NCI-H1436 (cell line): ENCODE measurements at places on chromosomes 6 and 20.

- no peak for DNase-seq
Measured at GRCh38 chr20:56417911-56418310, 5.9 kb downstream of the CASS4 start.

GRCh38 chr20:9143926-9144325 is 75.0 kb downstream of the PLCB4 start:
- DNase-seq = no peak

DNA sequence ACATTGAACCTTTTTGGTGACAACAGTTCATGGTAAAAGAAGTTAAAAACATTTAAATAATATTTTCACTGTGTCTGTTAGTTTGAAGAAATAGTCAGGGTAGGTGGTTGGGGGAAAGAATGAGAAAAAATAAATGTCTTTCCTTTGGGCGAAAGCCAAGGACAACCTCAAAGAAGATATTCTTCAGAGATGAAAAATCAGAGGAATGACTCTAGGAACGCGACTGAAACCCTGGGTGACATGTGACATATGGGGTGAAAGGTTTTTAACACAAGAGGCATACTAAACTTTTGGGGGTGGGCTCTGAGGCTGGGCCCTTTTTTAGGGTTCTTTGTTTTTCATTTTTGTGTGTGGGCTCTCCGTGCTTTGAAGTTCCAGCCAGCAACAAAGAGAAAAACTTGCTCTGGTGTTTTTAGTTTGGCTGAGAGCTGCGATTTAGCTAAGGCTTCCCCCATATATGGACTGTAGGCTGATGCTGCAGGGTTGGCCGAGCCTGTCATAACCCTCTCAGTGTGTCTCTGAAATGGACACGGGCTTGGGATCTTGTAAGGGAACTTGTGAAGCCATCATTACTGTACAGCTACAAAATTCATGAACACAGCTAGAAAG is 610.1 kb upstream of the ARID1B start:
- no peak for DNase-seq

DNA sequence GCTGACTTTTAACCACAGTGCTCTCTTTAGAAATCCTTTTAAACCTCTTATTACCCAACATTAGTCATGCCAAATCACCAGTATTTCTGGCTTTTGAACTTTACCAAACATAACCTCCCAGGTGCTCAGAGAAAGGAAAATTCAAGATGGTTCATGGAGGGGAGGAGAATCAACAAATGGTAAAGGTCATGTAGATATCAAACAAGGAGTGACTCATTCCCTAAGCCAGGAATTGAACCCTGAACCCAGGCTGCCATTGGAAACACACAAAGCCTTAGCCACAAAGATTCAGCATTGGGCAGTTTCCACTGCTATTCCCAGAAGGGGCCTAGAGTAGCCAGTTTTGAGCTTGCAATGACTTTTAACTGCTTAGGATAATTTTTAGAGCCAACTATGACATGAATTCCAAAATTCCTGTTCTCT is 21.6 kb upstream of the ENTPD6 start:
- DNase-seq = no peak

DNA sequence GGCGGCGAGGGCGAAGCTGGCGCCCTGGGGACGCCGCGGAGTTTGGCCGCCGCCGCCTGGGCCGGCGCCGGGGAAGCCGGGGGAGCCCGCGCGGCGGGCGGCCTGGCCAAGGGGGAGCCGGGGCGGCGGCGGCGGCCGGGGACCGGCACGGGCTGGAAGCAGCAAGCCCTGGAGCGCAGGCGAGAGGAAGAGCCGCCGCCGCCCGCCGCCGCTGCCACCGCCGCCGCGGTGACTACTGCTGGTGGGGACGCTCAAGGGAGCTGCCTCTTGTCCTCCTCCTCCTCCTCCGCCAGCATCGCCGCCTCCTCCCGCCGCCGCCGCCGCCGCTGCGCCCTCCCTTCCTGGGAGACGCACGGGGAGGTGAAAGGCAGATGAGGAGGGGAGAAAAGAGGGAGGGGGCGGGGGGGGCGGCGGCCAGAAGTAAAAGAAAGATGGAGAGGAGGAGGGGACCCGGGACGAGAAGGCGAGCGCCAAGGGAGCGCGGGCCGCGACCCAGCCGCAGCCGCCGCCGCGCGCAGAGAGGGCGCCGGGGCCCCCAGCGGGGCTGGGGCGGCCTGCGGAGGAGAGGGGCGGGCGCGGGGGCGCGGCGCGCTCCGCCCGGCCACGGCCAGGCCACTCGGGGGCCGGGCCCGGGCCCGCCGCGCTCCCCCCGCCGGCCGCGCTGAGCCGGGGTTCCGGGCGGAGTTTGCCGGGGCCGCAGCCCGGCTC is 846 bp downstream of the PDE10A start:
- no peak for DNase-seq

GRCh38 chr6:113854531-113855499 is 2.3 kb upstream of the MARCKS start:
- DNase-seq = peak; percentile 94

- DNase-seq = no peak
Measured at GRCh38 chr20:3932277-3932676, 43.1 kb downstream of the PANK2 start.

- DNase-seq = no peak
Measured at GRCh38 chr6:123105561-123105960, 109.5 kb downstream of the CLVS2 start.

DNA sequence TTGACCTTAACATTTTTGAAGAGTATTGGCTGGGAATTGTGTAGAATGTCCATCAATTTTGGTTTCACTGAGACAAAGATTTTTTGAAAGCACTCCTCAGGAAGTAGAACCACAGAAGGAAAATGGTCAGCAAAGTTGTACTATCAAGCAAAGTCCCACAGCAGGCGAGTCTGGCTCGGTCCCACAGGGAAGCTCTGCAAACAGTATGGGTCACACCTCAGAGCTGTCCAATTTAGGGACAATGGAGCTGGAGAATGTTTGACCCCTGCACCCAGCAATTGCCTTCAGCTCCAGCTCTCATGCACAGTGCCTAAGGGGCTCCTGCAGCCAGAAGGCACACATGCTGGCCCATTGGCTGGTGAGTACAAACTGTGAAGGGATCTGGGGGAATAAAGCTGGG is 147.0 kb downstream of the MAFB start:
- DNase-seq = no peak

- DNase-seq = no peak
Measured at GRCh38 chr20:37442986-37443385, 78.1 kb upstream of the NNAT start.

DNA sequence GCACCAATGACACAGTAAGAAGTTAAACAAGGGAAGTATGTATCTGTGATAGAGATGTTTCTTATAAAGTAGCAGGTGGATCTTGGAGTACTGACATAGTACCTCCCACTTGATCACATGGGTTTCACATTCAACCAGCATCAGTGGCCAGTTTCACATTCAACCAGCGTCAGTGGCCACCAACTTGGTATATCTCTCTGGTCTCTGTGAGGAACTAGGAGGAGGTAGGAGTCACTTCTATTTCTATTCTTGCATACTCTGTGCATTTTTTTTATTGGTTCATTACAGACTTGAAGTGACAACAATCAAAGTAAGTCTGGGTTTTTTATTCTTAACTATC is 200.3 kb upstream of the SIM1 start:
- no peak for DNase-seq

DNA sequence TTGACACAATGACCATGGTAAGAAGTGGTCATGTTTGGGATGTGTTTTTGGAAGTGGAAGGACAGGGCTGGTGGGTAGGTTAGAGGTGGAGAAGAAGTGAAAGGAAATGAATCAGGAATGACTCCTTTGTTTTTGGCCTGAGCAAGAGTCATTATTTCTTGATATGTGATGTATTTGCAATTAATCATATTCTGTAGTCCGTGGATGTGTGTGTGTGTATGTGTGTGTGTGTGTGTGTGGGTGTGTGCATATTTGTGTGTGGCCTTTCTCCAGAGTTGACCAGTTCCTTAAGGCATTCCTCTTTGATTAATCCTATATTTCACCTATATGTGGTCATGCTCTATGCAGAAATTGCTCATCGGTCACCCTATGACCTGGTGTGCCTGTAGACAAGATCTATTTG is 130.7 kb downstream of the UTRN start:
- DNase-seq = no peak

DNA sequence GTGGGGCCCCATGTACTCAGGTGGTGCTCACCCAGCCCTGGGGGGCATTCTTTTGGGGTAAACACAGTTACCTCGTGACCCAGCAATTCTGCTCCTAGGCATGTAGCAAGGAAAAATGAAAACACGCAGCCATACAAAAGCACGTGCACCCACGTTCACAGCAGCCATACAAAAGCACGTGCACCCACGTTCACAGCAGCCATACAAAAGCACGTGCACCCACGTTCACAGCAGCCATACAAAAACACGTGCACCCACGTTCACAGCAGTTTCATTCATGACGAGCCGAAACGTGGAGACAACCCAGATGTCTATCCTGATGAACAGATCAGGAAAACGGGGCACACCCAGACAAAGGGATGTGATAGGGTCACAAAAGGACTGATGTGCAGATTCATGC is 57.1 kb downstream of the YTHDF1 start:
- DNase-seq = no peak

DNA sequence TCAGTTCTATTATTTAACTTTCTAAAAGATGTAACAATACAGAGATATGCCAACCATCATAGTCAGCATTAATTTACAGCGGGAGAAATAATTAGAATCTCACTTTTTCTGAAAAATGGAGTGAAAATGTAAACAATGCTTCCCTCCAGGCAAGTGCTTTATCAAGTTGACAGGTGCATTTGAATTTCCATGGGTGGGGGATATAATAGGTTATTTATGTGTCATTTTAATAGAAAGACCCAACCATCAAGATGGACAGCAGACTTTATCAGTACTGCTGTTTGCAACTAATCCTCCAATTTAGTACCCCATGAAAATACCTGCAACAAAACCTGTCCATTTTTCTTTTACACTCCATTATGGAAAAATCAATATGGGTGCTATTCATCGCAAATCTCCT is 780.1 kb downstream of the TFAP2A start:
- no peak for DNase-seq
